Activated T-helper 2 cell treated with anti-CD3 and anti-CD28 coated beads, Interferon-gamma antibody, Interleukin-2, Interleukin-4, amounts not matched to agents 10 μg/mL and 5 μg/mL and 100 μg/mL, durations not matched to agents 14 hours and 24 hours and 36 hours (primary cell): ENCODE measurements at places on chromosomes 11 and 22.

- DNase-seq, result no peak
Measured at GRCh38 chr11:62419314-62419929, 589 bp downstream of the SCGB1A1 start.

GRCh38 chr11:68598816-68599653, 85.3 kb upstream of the GAL start:
- no peak for DNase-seq

DNA sequence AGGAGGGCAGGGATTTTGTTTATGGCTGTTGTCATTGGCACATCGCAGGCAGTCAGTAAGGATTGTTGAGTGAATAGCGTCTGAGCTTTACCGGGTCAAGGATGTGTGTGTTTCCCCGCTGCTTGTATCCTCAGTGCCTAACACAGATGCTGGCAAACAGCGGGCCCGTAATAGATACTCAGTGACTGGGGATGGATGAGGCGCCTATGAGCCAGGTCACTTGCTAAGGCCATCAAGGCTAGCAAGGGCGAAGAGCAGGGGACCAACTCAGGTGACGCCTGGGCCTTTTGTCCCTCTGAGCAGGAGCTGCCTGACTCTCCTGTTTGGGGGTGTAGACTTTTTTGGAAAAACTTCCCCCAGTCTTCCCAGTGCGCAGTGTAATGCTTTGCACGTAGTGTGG, 118.1 kb downstream of the HIPK3 start:
- no peak for DNase-seq

- DNase-seq, result no peak
Measured at GRCh38 chr11:84501750-84502149, 1125.4 kb downstream of the DLG2 start.

DNA sequence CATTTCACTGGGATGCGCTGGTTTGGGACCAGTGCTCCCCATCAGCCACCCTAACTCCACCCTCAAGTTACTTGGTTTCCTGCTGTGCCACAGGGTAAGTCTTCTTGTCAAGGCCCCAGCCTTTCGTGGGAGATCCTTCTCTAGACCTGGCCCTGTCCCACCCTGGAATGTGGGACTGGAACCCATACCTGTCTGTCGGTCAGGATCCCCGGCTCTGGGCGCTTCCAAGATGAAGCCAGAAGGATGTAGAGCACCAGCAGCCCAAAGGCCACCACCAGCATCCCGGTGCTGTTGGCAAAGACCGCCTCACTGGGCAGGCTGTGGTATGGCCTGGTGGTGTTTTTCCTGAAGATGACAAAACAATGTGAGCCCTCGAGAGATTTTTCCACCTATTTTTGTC, 10.9 kb downstream of the CYB561A3 start:
- DNase-seq, result no peak

- DNase-seq, result no peak
Measured at GRCh38 chr22:21622919-21623647, 6.7 kb downstream of the YDJC start.

GRCh38 chr22:49475253-49475652, 352.4 kb downstream of the BRD1 start:
- no peak for DNase-seq
